Ovary (tissue), 10 donors: ENCODE measurements at places on chromosomes 6 and 20.

DNA sequence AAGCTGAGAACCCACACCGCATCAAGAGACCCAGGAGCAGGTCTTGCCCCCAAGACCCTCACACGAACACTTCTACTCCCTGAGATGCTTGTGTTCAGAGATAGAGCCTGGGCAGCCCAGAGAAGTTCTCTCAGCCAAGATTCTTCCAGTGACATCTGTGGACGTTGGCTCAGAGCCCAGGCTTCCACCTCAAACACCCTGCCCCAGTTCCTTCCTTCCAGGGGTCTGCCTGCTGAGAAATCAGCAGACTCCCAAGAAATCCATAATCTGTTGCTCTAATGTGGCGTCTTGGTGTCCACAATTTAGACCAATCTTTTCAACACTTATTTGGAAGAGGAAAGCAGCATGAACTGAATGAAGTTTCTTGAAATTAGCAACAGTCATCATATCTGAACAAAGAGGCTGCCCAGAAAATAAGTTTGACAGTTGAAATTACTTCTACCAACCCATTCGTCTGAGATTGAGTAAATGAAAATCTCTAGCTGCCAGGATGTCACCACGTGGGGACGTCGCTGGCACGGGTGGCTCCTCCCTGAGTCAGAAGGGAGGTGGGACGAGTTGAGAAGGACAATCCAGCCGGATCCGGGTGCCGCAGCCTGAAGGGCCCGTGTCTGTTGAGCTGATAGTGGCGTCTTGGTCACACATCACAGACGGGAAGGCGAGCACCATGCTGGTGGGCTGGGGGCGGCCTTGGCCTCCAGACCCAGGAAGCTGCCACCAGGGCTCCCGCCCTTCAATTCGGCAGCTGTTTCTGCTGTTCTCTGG, 400.9 kb downstream of the TAF4 start:
- H3K4me3 ChIP-seq = no peak overlapping the region
- H3K27me3 ChIP-seq = no peaks in the 10 kb centered on the region
- H3K27ac ChIP-seq = no peak overlapping the region
- H3K4me1 ChIP-seq = no peaks in the 10 kb centered on the region

- peaks cover 21% of the 10 kb centered on the region for H3K4me1 ChIP-seq
- DNase-seq = no peak
- H3K4me3 ChIP-seq = no peak overlapping the region
- no peaks in the 10 kb centered on the region for H3K27me3 ChIP-seq
Observed at GRCh38 chr20:2114127-2114959, 12.7 kb downstream of the STK35 start.

GRCh38 chr6:44119704-44120262, 7.5 kb downstream of the MRPL14 start:
- no peak for DNase-seq
- no peaks in the 10 kb centered on the region for H3K27me3 ChIP-seq
- no peak overlapping the region for H3K4me3 ChIP-seq

DNA sequence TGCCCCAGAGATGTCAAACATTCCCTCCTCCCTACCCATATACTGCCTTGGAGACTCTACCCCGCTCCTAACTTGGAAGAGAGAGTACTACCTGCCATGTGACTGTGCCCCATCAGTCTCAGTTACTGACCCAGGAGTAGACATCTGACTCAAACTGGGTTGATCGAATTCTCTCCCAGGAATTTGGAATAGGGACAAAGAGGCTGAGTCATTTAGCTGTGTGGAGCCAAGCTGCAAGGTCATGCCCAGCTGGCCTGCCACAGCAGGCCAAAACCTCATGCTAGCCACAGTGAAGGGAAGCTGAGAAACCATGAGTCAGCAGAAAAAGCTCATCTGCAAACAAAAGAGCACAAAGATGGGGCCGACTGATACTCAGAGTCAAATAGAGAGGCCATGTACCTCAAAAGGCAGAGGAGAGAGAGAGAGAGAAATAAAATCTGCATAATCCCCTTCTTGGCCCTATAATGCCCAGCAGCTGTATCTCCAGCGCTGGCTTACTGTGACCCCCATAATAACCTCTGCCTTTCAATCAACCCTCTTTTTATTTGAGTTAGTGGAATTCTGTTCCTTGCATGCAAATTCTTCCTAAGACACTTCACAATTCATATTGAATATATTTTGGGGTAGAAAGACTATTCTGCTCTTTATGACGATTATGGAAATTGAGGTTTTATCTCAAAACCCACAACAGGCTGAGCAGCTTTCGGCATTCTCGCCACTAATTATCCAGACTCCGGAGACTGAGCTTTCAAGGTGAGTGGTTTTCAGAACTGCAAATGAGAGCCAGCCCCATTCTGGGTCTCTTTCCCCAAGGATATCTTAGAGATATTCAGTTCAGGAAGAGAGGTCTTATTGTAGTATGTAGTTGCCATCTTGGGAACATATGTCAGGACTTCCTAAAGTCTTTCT, 21.4 kb upstream of the AKIRIN2 start:
- H3K27ac ChIP-seq = no peak overlapping the region
- DNase-seq = no peak
- H3K4me1 ChIP-seq = peaks cover 2% of the 10 kb centered on the region
